Upper lobe of left lung (tissue), 6 donors: ENCODE measurements at places on chromosomes 12 and 14. TPM values are rescaled to one million over a fixed set of nuclear protein-coding genes. Genes with fewer than 3 reads are reported as not detected.
A peak's percentile ranks its signal among the peaks of the same experiment; 100 is the strongest.

The RD3L gene
- total RNA-seq = not detected

The C14orf39 gene
- not detected for total RNA-seq

The RNASE7 gene
- total RNA-seq = not detected

DNA sequence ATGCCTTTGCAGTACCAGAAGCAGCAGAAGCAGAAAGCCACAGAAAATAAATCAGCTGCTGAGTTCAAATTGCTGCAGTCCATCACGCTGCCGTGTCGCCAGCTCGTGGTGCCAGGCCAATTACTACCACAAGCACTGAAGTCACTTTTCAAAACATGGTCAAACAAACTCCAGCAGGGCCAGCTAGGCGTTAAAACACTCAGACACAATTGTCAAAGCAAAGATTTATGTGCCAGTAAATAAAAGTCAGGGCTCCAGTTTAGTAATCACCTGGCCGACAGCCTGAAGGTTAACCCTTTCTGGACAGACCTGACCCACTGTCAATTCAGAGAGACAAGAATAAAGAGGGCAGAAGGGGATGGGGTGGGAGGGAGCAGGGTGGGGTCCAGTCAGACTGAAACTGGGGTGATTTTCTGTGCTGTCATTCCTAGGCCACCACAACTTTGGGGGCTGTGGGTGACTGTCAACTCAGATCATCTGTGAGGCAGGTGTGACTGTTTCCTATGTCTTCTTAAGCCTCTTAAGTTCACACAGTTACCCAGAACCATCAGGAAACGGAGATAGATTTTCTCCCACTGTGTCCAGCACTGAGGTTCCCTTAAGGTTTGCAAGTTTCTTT is 109.8 kb upstream of the FUT8 start:
- no peak for DNase-seq
- H3K36me3 ChIP-seq = no peaks in the 10 kb centered on the region
- no peaks in the 10 kb centered on the region for H3K4me1 ChIP-seq
- H3K27ac ChIP-seq = no peak overlapping the region
- peak overlapping the region; percentile 6 for H3K4me3 ChIP-seq
- no peaks in the 10 kb centered on the region for H3K27me3 ChIP-seq

- DNase-seq = no peak
- peaks cover 4% of the 10 kb centered on the region for H3K4me1 ChIP-seq
- no peak overlapping the region for H3K27ac ChIP-seq
These were observed 12.1 kb downstream of the PCBP2 start for GRCh38 chr12:53463802-53464560.

DNA sequence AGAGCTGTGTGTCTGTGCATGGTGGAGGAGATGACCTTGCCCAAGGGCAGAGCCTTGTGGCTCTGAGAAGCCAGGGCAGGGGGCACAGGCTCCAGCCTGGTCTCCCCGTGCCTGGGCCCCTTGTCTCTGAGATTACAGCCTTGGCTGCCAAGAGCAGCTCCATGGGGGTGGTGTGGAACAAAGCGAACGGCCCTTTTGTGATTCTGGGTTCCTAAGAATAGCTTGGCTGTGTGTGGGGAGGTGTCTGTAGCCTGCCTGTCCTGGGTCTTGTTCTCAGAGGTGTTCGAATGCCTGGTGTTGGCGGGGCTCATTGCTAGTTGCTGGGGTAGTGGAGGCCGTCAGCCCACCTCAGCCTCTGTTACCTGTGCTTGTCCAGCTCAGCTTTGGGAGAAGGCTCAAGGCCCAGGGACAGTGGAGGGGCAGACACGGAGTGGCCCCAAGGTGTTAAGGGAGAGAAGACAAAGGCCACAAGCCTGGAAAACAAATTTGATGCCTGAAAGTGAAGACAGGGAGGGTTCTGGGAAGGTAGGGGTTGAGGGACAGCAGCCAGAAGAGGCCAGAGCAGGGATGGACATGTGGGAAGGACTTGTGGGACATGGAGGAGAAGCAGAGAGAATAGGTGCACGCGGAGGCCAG is 7.4 kb upstream of the MYH7 start:
- H3K36me3 ChIP-seq = no peaks in the 10 kb centered on the region
- no peak overlapping the region for H3K4me3 ChIP-seq
- H3K27me3 ChIP-seq = no peaks in the 10 kb centered on the region
- H3K27ac ChIP-seq = no peak overlapping the region
- no peaks in the 10 kb centered on the region for H3K4me1 ChIP-seq
